ENCODE measurements at places on chromosomes 5 and 9.

GRCh38 chr5:91359962-91360609, 23.0 kb downstream of the ARRDC3 start:
- no peak for DNase-seq

DNA sequence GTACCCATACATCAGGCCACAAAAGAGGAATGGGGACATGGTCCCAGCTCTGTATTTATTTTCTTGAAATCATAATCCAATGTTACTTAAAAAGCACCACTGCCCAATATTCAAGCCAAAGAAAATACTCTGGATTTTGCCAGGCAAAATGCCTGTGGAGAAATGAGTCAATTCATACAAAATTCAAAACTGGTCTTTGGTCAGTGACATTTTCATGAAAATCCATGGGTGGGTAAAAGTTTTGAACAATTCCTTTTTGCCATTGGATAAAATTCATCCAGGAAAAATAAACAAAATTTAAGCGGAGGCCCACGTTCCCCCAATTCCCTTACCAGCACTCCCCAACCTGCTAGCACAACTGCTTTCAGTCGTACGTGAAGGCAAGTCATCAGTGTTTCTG, 186.2 kb downstream of the GLIS3 start:
- DNase-seq, result no peak

GRCh38 chr9:131306397-131307004, 17.0 kb downstream of the PLPP7 start:
- DNase-seq, result no peak

DNA sequence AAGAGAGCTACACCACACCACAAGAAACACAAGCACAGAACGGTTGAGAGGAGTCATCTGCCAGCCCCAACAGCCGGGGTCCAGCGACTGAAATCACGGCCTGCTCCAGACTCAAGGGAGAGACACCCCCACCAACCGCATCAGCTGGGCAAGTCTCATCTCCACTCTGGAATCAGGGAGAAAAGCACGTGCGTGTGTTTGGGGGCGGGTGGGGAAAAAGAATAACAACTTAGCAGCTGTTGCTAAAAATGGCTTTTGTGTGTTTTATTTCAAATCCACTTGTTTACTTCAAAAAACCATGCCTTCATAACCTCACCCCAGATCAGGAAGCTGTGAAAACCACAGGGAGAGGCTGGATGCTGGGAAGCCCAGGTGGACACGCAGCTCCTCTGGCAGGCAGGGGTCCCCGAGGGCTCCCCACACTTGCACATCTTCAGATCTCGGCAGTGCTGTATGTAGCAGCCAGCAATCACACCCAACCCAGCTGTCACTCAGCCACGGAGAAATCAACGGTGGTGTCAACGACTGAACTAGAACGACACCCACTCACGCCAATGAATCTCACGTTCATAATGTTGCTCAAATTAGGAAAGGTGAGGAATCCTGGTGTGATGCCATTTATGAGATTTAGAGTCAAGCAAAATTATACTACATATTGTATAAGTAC, 19.0 kb downstream of the PNPLA7 start:
- DNase-seq, result no peak

GRCh38 chr9:110912419-110913291, 125.6 kb downstream of the LPAR1 start:
- no peak for DNase-seq

DNA sequence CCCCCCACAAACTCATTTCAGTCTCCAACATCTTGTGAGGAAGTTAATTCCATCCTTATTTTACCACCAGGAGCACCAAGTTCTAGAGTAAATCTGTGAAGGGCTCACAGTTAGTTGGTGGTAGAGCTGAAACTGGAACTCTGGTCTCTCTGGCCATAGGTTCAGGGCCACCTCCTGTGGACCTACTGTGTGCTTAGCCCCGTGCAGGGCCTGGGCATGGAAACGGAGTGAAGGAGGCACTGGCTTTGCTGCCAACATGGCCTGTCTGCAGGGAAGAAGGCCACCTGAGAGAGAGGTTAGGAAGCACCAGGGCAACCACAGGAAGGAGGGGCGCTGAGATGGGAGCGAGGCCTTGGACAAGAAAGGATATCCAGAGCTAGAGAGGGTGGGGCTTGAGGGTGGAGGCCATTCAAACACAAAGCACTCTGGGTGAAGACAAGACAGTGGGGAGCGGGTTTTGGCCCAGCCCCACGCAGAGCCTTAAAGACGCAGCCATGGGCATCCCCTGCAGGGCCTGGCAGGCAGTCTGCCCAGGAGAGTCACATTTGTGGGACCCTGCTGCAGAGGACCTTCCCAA, 16.0 kb upstream of the DAB2IP start:
- no peak for DNase-seq
